ENCODE measurements at places on chromosomes 3 and 15.

GRCh38 chr3:38648024-38648658 lies 1.3 kb downstream of the SCN5A start:
- DNase-seq, result no peak

DNA sequence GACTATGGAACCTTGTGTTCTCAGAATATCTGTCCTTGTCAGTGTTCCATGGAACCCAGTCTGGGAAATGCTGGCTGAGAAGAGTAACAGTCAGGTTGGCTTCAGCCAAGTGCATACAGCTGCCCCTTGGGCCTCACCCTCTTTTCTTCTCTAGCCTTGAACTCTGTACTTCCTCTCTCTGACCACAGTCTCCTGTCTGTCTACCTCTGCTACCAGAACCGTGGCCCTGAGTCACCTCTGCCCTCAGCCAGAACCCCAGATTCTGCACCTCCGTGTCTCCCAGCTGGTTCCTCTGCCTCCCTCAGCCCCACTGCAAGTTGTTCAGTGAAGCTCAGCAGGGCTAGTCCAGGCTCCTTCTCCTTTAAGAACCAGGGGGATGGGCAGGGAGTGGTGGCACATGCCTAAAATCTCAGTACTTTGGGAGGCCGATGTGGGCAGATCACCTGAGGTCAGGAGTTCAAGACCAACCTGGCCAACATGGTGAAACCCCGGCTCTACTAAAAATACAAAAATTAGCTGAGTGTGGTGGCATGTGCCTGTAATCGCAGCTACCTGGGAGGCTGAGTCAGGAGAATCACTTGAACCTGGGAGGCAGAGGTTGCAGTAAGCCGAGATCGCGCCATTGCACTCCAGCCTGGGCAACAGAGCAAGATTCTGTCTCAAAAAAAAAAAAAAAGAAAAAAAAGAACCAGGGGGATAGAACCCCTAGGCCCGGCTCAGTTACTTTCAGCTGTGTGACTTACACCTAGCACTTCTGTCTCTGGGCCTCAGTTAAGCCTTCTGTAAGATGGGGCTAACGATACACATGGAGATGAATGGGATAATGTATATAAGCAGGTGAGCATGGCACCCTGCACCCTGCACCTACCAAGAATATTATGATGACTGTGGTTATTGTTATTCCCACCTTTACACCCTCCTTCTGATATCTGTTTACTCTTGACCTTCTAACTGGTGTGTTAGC lies 24.3 kb upstream of the TATDN2 start:
- DNase-seq, result no peak

GRCh38 chr3:189985948-189986347 lies 134.7 kb downstream of the P3H2 start:
- DNase-seq, result no peak

- no peak for DNase-seq
Observed at GRCh38 chr3:44013967-44014366, 227.7 kb upstream of the TOPAZ1 start.

DNA sequence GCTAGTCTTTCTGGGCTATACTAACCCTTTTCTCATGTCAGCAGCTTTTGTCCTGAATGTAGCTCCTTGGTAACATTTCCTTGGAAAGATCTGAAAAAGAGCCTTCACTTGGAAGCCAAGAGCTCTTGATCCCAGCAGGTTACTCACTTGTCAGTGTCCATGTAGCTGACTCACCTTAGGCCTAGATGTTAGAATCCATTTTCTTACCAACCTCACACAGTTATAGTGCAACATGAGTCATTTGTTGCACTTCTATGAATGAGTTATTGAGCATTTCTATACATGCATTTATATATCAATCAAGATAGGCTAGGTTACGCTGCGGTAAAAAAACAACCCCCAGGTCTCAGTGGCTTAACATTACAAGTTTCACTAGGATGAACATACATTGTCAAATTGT lies 106.8 kb upstream of the SLC7A14 start:
- DNase-seq, result no peak

GRCh38 chr3:139772539-139773500 lies 95.0 kb upstream of the NMNAT3 start:
- DNase-seq, result peak; percentile 97

DNA sequence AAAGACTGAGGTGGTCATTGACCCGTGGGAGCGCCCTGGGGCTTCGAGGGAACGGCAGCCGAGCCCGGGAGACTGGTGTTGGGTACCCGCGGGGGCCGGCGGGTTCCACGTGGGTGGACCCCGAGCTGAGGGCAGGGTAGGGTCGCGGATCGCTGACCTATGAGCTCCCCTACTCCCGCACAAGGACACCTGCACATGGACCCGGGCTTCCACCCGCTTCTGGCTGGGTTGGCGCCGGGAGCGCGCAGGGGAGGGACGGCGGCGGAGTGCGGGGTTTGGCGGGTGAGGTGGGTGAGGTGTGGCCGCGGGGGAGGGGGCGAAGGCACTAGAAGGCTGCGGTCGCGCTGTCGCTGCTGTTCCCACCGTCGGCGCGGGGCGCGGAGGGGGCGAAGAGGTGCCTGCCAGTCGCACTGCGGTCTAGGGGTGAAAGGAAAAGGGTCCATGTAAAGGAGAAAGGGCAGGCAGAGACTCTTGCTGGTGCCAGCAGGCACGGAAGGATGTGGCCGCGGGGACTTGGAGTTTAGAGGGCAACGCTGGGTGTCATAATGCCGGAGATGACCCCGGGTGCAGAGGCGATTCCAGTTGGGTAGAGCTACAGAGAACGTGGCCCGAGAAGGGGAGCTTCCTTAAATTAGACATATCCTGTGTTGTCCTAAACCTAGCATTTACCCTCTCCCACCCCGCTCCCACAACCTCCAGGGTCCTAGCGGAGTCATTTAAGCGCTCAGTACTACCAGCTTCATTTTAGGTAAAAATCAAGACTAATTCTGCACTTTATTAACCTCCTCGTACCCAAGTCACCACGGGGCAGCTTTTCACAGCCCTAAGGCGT lies 245.9 kb upstream of the TOPAZ1 start:
- no peak for DNase-seq

- DNase-seq, result no peak
Observed at GRCh38 chr3:4982773-4983738, 3.8 kb downstream of the BHLHE40 start.

DNA sequence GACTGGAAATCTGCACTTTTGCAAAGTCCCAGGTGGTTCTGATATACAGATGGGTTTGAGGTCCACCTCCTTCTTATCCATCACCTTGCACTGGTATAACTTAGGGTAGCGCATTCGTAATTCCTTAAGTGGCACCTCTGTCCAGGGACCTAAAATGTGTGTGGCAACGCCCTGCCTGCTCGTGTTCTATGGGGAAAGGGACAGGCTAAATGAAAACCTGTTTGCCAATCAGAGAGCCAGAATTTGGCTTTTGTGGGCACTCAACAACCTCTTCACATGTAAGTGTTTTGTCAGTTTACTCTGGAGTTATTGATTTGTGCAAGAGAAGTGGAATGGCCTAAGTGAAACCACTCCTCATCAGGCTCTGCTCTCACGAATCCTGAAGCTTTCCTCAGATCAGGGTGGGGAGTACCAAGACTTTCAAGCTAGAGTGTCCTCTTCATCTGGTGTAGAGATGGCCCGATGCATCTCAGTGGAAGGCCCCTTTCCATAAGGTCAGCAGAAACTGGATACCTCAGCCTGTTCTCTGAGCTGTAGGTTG lies 138.3 kb downstream of the ALDH1A2 start:
- DNase-seq, result no peak

- peak; percentile 45 for DNase-seq
Observed at GRCh38 chr3:29972320-29972993, 633.9 kb upstream of the TGFBR2 start.

- no peak for DNase-seq
Observed at GRCh38 chr3:73529308-73530021, 95.3 kb downstream of the PDZRN3 start.

- no peak for DNase-seq
Observed at GRCh38 chr3:46876313-46877300, 914 bp upstream of the PTH1R start.

GRCh38 chr3:57046101-57046765 lies 14.2 kb upstream of the SPATA12 start:
- DNase-seq, result no peak

DNA sequence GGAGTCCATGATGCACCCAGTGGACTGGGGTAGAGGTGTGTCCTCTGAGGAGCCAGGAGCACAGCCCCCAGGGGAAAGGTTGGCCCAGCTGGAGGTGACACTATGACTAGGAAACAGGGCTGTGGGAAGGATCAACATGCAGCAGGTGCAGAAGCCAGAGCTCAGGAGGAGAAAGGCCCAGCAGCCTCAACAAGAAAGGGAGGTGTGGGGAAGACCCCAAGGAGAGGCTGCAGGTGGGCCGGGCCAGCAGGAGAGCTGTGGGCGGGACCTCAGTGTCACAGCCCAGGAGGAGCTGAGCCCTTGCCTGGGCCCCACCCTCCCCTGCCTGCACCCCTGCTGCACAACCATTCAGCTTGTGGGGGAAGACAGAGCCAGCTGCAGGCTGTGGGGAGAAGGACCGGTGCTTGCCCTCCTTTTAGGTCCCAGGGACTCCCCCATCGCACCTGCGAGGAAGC lies 18.4 kb upstream of the KLF13 start:
- DNase-seq, result no peak

DNA sequence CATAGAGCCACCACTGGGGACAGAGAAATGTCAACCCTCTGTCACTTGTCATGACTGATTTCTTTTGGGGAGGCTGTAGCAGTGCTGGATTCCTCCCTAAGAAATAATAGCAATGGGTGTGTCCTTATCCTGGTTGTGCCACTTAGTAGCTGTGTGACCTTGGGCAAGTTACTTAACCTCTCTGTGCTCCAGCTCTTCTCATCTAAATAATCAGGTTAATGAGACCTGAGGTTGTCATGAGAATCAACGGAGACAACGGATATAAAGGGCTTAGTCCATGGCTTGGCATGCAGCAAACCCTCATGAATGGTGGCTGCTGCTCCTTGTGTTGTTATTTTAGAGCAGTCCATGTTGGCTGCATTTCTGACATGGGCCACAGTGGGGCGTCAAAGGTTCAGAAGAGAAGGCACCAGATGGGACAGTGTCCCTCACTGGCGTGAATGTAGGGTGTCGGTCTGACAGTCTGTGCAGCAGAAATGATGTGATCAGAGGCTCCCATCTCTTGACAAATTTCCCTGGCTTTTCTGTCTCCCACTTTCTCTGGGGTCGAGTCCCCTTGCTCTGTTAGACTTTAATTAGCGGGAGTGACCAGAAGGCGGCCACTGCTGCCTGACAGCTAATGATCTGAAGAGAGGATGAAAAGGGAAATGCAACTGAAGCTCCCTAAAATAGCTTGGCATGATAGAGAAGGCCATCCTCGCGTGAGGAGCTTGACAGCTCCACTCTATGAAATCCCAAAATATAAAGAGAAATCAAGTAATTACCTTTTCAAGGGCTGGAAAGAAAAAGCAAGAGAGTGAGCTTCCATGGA lies 209.4 kb downstream of the CADPS start:
- DNase-seq, result peak; percentile 19

DNA sequence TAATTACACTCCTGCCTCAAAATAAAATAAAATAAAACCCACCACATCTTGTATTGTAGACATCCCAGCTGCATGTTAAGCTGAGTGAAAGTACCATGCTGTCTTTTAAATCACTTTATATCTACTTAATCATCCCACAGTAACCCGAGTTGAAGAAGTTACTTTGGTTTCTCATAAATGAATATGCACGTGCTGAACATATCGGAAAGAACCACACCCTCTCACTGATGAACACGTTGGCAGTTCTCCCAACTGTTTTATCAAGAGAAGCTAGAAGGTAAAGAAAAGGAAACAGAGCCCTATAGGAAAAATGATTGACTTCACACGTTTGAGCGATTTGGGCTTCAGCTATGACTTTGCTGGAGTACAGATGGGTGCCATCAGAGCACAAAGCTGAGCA lies 15.9 kb upstream of the TM4SF19 start:
- no peak for DNase-seq

DNA sequence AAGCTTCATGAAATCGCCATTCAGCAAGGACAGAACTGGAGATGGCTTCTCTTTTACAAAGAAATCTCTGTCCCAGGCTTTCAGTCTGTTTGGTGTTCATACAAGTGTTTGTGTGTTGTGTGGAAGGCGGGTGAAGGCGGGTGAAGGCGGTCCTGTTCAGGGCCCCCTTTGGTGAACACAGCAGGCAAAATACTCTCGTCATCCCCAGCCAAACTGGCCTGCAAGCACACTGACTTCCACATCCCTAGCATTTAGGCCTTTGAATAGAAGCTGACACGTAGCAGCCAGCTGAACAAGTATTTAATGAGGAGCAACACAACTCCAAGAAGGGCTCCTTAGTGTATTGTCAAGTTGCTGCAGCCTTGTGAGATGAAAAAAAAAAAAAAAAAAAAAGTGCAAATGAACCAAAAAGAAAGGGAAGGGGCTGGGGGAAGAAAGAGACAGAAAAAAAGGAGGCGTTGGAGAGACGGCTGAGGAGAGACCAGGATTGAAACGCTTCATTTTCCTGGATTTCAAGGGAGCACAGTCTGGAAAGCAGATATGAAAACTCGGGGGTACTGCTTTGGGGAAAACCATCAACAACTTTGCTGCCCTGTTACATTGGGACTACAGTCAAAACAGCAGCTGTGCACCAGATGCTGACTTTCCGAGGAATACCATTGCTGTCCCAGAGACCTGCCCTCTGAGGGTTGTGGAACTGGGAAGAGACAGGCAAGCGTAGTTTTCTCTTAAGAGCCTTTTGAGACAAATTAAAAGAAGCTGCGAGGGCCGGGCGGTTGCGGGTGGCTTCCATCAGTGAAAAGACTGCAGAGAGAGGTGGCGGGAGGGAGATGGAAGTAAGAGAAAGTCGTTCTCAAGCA lies 74.6 kb downstream of the TGFBR2 start:
- no peak for DNase-seq

DNA sequence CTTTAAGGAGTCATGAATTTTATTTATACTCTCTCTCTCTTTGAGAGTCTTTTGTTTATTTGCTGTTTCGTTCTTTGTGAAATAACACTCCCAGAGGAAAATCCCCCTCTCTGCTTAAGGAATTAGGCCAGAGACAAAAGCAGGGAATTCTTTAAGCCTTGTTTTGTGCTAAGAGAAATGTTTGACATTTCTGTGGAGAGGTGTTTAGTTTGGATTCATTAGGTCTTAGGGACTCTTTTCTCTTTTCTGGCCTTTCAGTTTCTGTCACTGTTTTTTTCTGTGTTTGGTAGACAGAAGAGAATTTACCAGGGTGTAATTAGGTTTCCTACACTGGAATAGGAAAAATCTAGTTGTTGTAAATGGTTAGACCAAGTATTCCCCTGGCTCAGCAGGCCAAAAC lies 241.8 kb upstream of the NR2F2 start:
- DNase-seq, result no peak
